ENCODE measurements at places on chromosomes 16 and 17.

GRCh38 chr17:27944546-27945332, 51.6 kb upstream of the LYRM9 start:
- no peak for DNase-seq

DNA sequence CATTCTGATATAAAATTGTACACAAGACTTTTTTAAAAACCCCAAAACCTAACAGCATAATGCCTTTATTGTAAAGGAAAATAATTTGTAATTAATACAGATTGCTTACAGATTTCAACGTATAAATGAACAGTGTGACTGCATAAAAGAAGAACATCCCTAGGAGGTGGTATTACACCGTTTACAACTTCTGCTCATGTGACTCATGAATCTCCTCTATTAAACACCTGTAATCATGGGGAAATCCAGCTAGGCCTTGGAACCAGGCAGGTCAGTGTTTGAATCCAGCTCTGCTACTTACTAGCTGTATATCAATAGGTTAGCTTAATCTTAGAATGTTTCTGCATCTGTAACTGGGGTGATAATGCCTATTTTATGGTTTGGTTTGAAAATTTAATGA, 15.2 kb downstream of the RABEP1 start:
- no peak for DNase-seq

- no peak for DNase-seq
Observed at GRCh38 chr17:30950669-30951399, 20.0 kb upstream of the RNF135 start.

DNA sequence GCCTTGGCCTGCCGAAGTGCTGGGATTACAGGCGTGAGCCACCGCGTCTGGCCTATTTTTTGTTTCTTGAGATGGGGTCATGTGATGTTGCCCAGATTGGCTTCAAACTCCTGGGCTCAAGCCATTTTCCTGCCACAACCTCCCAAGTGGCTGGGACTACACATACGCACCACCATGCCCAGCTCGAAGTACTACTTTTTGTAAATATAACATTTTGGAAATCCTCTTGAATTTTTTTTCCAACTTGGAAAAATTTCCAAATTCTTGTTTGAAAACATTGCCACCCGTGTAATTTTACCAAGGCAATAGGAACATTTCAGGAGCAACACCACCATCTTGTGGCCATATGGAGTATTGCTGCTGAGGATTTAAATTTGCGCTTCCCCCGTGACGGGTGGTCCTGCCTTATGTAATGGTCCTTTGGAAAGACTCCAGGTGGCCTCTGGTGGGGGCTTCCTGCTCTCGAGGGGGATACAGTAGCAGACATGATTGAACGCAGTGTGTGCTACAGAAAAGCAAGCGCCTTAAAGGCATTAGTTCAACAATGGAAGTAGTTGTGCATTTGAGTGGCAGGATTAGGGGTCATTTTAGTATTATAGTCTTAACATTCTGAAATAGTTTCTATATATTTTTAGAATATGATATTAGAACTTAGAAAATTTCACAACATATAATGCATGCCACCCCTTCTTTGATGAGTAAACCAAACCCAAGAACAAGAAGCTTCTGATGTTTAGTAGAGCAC, 8.0 kb downstream of the FLYWCH1 start:
- DNase-seq = peak; percentile 81

- DNase-seq = no peak
Observed at GRCh38 chr17:9195411-9195810, 174.1 kb downstream of the NTN1 start.

- peak; percentile 59 for DNase-seq
Observed at GRCh38 chr16:14283786-14284185, 212.7 kb downstream of the MRTFB start.

DNA sequence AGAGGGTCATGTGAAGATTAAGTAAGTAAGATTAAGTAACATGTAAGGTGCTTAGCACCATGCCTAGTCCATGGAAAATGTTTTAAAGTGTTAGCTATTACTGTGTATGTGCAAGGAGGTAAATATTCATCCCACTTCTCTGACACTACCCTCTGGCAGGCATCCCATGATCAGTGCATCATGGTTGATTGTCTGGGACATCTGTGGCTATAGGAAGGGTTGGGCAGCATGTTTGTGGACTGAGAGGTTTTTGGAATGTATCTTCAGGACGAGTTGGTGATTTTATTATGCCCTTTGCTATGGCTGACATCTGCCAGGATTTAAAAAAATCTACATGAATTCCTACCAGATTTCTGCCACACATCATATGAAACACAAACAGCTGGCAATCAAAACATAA, 6.5 kb upstream of the TAOK1 start:
- no peak for DNase-seq

GRCh38 chr16:50992350-50993032, 158.6 kb downstream of the SALL1 start:
- DNase-seq = no peak

DNA sequence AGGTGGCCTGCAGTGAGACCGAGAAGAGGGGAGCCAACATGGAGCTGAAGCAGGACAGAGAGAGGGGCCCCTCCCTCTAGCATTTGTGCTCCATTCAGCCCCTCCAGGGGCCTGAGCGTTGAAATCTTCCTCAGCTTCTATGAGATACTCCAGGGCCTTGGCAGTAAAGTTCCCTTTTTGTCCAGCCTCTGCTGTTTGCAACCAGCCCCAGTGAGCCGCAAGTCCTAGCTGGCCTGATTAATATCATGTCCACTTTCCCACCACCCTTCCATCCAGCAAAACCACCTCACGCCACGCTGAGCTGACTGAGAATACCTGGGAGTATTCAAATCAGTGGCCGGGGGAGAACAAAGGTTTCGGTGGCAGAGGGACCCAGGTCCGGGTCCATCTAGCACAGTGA, 11.7 kb upstream of the RPH3AL start:
- peak; percentile 19 for DNase-seq

DNA sequence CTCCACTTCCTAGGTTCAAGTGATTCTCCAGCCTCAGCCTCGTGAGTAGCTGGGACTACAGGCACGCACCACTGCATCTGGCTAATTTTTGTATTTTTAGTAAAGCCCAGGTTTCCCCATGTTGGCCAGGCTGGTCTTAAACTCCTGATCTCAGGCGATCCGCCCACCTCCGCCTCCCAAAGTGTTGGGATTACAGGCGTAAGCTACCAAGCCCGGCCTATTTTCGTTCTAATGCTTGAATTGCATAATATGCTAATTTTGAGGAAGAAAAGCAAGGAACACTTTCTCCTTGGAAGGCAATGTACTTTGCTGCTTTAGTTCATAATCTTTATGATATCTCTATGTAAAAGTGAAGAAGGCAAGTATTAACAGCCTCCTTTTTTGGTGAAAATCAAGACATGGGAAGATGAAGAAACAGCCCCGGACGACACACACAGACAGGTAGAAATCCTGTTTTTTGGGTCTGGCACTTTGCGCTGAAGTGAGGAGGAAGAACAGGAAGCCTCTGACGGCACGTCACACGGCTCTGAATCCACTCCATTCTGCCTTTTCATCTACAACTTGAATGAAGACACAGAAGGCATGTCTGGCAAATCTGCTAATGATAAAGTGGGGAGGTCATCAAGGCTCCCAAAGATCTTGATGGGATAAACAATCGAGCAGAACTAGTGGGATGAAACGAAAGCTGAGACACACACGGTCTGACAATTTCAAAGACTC, 24.9 kb downstream of the VPS53 start:
- DNase-seq = no peak

- DNase-seq = no peak
Observed at GRCh38 chr17:30186761-30187160, 48.7 kb downstream of the SLC6A4 start.

- peak; percentile 86 for DNase-seq
Observed at GRCh38 chr17:29155966-29156338, 24.2 kb downstream of the MYO18A start.

GRCh38 chr17:57276621-57277020, 20.3 kb downstream of the MSI2 start:
- DNase-seq = no peak

DNA sequence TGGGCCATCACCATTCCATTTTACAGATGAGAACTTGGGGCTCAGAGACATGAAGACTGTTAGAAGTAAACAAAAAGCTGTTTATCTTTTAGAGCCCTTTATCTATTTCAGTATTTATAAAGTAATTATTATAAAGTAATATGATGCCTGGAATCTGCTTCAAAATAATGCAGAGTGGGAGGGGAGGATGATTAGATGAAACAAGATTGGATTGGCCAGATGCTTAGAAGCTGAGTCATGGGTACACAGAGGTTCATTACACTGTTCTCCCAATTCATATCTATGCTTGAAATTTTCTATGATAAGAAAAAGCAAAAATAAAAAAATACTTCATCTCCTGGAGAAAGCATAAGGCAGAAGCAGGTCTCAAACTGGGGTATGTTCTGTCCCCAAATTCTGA, 29.4 kb downstream of the TOM1L2 start:
- no peak for DNase-seq

- no peak for DNase-seq
Observed at GRCh38 chr16:27528294-27528693, 21.4 kb downstream of the GTF3C1 start.

DNA sequence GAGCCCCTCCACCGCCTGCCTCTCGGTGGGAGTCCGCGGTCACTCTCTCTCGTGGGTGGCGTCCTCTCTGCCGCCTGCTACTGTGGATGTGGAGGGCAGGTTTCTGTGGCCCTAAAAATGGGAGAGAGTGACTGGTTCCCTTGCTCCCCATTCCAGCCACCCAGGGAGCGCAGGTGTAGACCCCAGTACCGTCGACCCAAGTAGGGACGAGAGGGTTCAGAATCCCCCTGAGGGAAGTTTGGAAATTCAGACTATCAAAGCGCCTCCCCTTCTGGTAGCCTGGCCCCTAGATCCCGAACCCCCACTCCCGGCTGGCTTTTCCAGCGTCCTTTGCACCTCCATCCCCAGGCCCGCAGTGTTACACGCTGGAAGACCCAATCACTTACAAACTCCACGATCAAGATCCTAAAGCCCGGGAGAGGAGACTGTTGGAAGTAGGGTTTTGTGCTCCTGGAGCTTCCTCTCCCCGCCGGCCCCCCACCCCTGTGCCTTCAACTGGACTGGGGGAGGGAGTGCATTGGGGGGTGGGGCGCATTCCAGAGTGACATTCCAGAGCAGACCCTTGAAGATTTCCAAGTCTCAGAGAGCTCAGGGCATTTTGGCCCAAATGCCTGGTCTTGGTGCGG, 991 bp downstream of the GPRC5C start:
- peak; percentile 85 for DNase-seq

DNA sequence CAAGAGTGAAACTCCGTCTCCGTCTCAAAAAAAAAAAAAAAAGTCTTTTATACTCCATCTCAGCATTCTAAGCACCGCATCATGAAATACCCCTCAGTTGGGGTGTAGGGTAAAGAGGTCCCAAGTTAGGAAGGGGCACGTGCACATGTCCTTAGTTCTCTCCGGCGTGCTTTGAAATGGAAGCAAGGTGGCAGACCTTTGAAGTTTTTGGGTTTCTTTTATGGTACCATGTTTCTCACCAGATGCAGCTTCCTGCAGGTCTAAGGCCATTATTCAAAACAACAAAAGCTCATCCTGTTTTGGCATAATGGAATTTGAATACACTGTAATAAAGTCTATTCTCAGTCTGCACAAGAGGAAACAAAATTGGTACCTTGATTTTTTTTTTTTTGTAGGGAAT, 9.6 kb downstream of the EMC8 start:
- DNase-seq = no peak

DNA sequence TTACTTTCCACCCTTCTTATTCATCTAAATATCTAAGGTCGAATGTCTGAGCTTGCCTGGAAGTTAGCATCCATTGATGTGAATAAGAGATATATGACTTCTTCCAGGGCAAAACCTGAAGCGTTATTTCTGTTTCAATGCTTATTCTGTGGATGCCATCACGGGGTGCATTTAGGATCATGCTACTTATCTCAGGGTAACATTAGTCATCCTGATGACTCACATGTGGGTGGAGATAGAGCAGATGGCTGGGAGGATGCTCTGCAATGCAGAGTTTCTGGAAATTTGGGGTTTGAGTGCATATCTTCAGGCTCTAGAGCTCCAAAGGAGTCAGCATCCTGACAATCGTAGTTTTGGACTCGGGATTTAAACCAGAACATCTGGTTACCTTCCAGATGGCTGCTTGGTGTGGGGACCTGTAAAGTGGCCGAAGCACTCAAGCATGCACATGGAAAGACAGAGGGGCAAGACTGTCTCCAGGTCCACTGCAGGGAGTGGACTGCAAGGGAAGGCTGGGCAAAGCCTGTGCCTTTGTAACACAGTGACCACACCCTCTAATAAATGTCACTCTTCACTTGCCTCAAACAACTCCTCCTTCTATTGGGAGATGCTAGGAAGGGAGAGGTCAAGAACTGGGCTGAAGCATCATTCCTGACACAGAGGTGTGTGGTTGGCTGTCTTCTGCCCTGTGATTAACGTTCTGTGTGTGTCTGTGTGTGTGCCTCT, 175.2 kb upstream of the SALL1 start:
- no peak for DNase-seq

- no peak for DNase-seq
Observed at GRCh38 chr17:77718669-77718961, 239.9 kb upstream of the TNRC6C start.

DNA sequence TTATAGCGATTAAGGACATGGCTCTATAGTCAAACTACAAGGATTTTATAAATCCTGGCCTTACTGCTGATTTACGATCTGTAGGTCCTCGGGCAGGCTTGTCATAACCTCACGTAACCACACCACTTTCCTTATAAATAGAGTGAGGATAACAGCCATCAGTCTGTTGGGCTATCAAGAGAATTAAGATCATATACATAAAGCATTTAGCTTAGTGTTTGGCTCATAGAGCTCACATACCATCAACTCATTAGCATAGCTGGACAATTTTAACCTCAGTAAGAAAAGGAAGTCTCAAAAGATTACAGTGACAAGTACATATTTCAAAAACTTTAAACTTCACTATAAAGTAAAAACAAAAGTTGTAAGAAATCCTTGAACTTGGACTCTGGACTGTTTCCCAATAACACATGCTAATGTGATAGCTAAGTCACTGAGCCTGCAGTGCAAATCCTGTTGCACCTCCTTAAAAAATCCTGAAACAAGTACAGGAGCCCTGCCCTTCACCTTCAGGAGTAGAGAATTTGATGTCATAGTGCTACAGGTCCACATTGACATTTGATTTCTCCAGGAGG, 20.8 kb upstream of the CLEC3A start:
- DNase-seq = no peak

DNA sequence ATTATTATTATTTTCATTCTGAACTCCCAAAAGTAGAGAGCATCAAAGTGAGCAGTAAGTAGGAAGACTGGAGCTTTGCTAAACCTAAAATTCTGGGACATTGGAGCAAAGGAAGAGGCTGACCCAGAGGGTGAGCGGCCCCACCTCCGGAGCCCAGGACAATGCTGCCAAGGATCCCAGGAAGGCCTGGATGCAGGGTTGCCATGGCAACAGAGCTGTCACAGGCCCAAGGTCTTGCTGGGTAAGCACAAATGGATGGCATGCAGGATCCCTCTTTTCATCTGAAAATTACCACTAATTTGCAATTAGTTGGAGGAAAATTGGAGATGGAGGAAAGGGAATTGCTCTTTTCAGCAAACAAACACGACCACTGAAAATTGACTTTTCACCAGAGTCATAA, 457.9 kb upstream of the CDH5 start:
- peak; percentile 37 for DNase-seq

Measured in H7 (cell line).